CD4-positive, alpha-beta T cell treated with Interleukin-17A for 1 hour (primary cell): ENCODE measurements at places on chromosomes 2 and 18.

DNA sequence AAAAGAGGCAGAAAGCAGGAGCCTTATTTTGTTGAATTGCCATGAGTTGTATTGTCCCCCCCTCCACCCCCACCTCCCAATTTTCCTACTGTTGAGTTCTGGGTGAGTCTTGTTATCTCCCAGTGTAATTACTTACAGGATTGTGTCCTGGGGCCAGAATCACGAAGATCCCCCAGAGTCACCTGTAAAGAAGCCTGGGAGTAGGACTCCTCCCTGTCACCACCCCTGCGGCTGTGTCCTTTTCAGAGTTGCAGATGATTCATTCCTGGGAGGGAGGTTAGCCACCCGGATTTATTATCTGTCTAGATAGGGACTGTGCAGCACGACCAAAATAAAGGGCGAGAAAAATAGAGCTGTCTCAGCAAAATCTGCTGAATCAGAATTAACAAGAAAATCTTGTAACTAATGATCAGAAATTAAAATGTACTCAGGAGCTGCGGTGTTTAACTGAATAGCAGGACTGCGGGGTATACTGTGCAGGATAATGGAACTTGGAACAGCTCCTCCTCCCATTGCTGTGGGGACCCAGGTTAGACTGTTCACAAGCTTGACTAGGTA lies 81.7 kb upstream of the CAPN13 start:
- DNase-seq, result no peak

DNA sequence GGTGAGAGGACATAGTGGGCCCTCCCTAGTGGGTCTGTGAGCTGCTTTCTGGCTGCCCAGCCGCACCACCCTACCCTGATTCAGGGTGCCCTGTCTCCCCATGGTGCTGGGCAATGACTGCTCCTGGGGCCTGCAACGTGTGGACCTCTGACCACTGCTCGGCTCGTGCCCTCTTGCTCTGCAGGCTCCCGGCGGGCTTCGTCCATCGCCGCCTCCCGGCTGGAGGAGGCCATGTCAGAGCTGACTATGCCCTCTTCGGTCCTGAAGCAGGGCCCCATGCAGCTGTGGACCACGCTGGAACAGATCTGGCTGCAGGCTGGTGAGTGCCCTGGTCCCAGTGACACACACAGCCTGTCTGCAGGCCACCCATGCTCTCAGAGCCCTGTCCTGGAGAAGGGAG lies 103.5 kb downstream of the STPG4 start:
- DNase-seq, result no peak

- no peak for DNase-seq
These were observed 164.2 kb downstream of the ANTXR1 start for GRCh38 chr2:69177063-69177771.

GRCh38 chr2:165631089-165631488 lies 161.6 kb downstream of the CSRNP3 start:
- DNase-seq, result no peak

- DNase-seq, result no peak
These were observed 13.7 kb upstream of the INO80C start for GRCh38 chr18:35511428-35511827.

DNA sequence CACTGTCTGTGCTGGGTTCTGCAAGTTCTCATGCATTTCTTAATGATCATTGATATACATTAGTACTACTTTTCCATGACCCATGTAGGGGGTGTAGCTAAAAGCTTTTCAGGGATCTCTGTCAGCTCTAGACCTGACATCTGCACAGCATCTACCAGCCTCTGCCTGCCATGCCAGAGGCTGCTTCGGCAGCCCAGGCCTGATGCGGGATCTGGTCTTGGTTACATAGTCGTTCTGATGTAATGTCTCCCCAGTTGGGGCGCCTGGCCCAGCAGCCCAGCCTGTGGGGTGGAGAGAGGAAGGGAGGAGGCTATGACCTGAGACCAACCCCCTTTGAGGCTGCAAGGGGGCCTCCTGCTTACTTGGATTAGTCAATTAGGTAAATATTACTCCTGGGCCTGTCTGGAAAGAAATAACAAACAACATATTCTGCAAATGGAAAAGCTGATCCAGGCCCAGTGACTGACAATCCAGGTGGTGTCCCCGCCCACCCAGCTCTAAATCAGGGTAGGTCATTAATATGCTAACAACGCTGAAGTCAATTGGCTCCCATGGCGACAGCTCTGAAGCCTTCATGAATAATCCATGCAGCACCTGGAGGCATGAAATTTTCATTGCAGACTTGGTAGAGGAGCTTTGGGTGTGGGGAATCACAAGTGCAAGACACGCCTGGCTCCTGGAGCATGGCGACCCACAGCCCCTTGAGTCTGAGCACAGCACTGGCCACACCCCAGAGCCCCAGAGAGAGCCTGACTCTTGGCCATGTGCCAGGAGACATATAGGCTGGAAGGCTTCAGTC lies 575.3 kb downstream of the CMPK2 start:
- DNase-seq, result no peak

- DNase-seq, result no peak
These were observed 172.6 kb downstream of the ANKRD44 start for GRCh38 chr2:197137826-197138477.

- DNase-seq, result no peak
These were observed 165.3 kb downstream of the RNF152 start for GRCh38 chr18:61727241-61728193.

- DNase-seq, result no peak
These were observed 8.6 kb upstream of the AGPS start for GRCh38 chr2:177383935-177384334.

- DNase-seq, result no peak
These were observed 49.9 kb downstream of the TMEM18 start for GRCh38 chr2:627340-627709.

GRCh38 chr18:39523281-39523680 lies 1957.7 kb upstream of the CELF4 start:
- no peak for DNase-seq

GRCh38 chr2:159617646-159618045 lies 1.3 kb upstream of the BAZ2B start:
- no peak for DNase-seq

GRCh38 chr18:43484710-43485109 lies 207.4 kb upstream of the SYT4 start:
- no peak for DNase-seq

DNA sequence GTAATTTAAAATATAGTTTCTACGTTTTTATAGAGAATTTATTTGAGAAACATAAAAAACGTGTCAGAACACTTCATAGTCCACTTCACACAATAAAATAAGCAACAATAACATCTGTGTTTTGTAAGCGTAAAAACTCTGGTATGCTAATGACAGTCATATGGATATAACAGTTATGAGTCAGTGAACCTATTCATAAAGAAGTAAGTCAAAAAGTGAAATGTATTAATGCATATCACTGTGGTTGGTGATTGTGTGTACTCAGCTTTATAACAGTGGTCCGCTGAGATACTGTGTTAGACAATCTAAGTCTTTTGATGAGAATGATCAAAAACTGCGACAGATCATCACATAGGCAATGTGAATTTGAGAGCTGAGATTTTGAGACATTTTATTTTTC lies 153.2 kb downstream of the WDR7 start:
- no peak for DNase-seq

DNA sequence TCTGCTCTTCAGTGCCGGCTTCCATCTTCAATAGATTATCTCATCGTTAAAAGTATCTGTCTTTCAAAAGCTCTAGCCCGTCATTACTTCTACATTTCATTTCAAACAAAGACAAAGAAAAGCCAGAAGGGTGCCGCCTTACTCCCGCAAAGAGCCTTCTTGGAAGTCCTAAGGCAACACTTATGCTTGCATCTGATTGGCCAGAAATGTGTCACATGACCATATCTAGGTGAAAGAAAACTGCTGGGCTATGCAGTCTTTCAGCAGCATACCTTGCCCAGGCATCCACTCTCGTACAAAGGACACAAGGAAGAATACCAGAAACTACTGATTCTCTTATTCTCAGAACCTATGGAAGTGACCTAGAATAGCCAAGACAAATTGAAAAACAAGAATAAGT lies 217.1 kb upstream of the SLC35G4 start:
- no peak for DNase-seq

- DNase-seq, result no peak
These were observed 116.0 kb downstream of the SETBP1 start for GRCh38 chr18:44796429-44797428.

DNA sequence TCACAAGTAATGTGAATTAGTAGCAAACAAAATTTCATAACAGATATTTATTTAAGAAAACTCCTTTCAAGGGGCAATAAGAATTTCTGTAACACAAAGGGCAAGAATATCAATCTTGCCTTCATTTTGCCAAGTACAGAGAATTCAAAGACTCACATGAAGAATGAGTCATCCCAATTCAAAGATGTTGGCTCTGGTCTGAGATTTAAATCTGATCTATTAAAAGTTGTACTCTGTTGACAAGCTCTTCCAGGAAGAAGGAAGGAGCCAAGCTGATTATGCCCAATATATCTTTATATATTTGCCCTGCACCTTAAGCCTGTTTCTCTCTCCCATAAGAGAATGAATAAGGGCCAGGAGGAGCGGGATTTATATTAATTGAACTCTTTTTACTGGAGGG lies 55.9 kb upstream of the RPE start:
- no peak for DNase-seq

GRCh38 chr2:194826241-194826640 lies 830.8 kb upstream of the SLC39A10 start:
- no peak for DNase-seq

GRCh38 chr2:176092270-176093144 lies at the start of gene HOXD13:
Gene HOXD13 (plus strand): TSS chr2:176092721. CDS start chr2:176092891, 170 bp downstream.
- DNase-seq, result no peak

DNA sequence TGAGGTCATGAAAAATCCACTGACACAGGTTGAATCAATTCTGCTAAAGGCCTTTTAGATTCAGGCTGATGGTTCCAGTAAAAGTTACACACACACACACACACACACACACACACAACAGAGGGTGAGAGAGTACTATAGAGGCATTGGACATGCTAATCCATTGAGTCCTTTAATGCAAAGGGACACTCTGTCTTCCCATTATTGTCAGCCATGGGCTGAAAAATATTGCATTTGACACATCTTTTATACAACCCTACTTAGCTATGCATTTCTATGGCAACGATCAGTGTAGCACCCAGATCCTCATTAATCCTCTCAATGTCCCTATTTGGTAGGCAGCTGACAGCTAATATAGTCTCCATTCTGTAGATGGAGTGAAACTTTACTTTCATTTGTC lies 440.8 kb upstream of the RGPD4 start:
- no peak for DNase-seq

- DNase-seq, result peak; percentile 28
These were observed 11.1 kb upstream of the IL1RN start for GRCh38 chr2:113116100-113116958.

- no peak for DNase-seq
These were observed 650 bp upstream of the AFG3L2 start for GRCh38 chr18:12377556-12378197.

- DNase-seq, result peak; percentile 57
These were observed 89.4 kb upstream of the TAF1B start for GRCh38 chr2:9753665-9754531.
